ENCODE measurements at places on chromosomes 13 and 19.
A peak's percentile ranks its signal among the peaks of the same experiment; 100 is the strongest.

GRCh38 chr19:54795758-54796157 lies 7.7 kb upstream of the KIR2DL4 start:
- peak; percentile 60 for DNase-seq

DNA sequence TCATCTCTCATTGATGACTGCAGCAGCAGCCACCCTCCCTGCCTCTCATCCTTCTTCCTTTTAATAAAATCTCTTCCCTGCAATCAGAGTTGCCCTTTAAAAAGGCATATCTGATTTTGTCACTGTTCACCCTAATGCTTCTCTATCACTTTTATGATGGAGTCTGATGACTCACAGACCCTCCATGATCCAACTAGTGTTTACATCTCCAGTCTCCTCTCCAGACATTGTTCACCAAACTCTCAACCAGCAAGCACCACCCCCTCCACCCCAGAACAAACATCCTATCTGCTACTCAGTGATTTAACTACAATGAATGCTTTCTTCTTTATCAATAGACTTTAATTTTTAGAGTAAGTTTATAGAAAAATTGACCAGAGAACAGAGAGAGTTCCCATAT lies 59.5 kb downstream of the TNFSF11 start:
- no peak for DNase-seq

DNA sequence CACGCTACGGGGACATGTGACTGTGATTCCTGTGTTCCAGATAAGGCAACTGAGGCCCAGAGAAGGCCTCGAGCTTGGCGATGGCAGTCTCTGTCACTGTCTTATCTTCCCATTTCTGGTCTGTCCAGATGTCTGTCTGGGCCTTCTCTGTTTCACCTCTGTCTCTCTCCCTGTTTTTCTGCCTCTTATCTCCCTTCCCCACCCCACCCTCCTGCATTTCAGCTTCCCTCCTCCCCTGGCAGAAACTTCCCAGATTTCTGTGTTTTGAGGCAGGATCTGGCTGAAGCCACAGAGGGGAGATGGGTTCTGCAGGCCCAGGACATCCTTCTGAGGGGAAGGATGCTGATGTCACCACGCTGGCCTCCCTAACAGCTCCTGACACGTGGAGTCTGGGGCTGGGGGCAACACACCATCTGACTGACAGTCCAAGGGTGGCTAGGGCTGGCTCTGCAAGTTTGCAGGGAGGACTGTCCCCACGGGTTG lies 14.4 kb downstream of the PAK4 start:
- DNase-seq, result no peak

- DNase-seq, result no peak
Observed at GRCh38 chr13:110179116-110179856, 127.7 kb downstream of the COL4A1 start.

DNA sequence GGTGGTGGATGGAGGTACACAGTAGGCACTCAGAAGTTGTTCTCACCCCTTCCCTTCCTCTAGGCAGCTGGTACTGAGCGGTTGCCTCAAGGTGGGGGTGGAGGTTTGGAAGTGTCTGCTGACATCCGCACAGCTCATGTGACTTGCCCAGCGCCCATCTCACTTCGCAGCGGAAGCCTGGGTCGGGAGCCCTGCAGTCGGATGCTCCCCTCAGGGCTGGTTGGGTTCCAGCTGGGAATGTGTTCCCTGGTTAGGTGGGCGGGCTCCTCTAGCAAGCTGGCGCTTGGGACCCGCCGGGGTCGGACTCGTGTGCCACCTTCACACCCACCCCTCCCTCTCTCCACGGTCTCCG lies 10.2 kb downstream of the PPP1R37 start:
- DNase-seq, result peak; percentile 27

DNA sequence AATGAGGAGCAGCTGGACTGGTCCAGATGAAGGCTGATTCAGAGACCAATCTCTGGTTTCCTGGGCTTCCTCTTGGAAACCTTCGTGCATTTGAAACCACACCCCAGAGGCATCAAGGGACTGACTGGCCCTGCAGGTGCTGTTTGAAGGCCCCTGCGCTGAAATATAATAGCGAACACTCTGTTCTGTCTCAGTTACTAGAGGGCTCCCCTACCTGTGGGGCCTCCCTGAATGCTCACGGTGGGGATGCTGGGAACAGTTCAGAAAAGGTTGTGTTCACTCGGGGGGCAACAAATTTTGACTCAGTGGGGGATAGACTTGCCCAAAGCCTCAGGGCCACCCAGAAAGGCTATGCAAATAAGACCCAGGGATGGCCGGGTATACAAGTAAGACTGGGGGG lies 6.4 kb downstream of the CCDC8 start:
- DNase-seq, result no peak

- DNase-seq, result no peak
Observed at GRCh38 chr13:112997188-112998130, 28.4 kb downstream of the MCF2L start.

- no peak for DNase-seq
Observed at GRCh38 chr19:48988860-48989259, 4.2 kb downstream of the GYS1 start.

DNA sequence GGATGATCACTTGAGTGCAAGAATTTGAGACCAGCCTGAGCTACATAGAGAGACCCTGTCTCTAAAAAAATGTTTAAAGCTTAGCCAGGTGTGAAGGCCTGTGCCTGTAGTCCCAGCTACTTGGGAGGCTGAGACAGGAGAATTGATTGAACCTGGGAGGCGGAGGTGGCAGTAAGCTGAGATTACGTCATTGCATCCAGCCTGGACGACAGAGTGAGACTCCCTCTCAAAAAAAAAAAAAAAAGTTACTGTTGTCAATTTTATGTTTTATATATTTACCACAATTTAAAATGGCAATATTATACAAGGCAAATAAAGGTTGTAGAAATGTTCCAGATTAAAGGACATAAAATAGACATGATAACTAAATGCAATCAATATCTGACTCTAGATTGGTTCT lies 29.2 kb downstream of the WDR87 start:
- no peak for DNase-seq

- DNase-seq, result no peak
Observed at GRCh38 chr13:98033277-98034247, 80.1 kb downstream of the IPO5 start.

DNA sequence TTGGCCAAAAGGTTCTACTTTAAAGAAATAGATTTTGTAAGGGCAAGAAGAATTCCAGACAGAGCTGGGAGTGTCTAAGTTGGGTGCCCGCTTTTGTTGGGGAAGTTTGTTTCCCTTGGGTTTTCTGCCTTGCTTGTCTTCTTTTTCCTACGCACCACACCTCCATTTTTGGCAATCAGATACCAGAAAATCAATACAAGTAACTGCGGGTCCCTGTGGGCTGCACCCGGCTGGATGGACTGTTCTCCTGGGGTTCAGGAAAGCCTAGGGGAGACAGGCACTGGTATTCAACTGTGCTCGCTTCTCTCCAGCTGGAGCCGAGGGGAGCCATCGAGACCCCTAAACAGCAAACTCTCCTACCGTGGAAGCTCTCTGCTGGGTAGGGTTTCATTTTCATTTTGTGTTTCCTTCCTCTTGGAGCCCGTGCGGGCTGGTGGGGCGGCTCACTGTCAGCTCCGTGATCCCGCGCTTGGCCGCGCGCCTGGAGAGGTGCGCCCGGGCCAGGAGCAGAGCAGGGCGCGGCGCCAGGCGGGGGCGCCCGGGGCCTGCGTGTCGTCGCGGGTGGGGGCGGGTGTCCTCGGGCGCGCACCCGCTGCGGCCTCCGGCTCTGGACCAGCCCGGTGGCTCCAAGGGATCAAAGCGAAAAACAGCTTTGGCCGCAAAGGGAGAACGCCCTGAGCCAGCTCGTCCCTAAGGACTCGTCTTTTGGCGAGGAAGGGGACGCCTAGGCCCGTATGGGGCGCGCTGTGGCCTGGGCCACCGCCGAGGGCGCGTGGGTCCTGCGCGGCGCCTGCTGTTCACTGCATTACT lies 347.2 kb downstream of the ZNF536 start:
- peak; percentile 5 for DNase-seq

GRCh38 chr13:69477451-69477850 lies 630.2 kb upstream of the ATXN8OS start:
- no peak for DNase-seq

- no peak for DNase-seq
Observed at GRCh38 chr13:48199404-48199946, 33.5 kb upstream of the ITM2B start.

DNA sequence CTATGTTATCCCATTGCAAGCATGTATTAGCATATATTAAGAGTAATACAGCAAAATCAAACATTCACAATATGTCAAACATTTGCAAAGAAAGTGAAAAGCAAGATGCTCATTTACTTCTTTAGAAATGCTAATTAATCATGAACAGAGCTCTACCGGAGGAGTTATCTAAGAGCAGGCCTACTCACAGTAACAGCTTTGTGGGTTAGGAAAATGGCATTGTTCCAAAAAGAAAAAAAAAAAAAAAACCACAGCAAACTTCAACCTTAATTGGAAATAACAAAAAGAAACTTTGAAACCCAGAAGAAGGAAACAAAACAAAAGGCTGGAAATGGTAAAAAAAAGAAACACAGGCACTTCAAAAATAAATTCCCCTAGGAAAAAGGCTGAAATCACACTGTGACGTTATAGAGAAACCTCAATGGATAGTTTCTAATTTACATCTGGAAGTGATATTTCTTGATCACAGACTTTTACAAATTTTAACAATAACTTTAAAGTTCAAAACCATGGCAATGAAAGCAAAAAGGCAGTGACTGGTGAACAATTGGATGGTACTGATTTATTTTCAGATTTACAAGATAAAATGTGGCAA lies 1236.8 kb upstream of the SPRY2 start:
- DNase-seq, result no peak

GRCh38 chr13:23777575-23777870 lies 111.7 kb downstream of the MIPEP start:
- DNase-seq, result no peak

DNA sequence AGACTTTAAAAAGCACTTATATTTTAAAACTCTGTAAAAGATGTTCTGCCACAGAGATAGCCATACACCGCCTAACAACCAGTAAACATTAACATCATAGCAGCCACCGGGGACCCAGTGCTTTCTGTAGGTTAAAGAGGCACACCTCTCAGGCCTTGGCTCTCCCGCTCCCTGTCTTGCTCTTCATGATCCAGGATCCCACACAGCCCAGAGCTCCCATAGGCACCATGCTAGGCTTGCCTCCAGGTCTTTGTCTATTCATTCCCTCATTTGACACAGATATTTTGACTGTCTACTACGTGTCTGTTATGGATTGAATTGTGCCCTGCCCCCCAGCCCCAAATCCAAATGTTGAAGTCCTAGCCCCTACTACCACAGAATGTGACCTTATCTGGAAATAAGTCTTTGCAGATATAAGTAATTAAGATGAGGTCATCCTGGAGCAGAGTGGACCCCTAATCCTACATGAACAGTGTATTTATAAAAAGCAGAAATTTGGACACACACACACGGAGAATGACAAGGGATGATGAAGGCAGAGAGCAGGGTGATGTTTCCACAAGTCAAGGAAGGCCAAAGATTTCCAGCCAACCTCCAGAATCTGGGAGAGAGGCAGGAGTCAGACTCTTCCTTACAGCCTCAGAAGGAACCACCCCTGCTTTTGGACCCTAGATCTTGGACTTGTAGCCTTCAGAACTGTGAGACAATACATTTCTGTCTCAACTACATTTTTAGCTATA lies 272.6 kb downstream of the DNAJC15 start:
- DNase-seq, result no peak

- no peak for DNase-seq
Observed at GRCh38 chr19:19381007-19381926, 24.2 kb upstream of the GATAD2A start.

- DNase-seq, result no peak
Observed at GRCh38 chr19:36097036-36097435, 13.9 kb upstream of the OVOL3 start.

DNA sequence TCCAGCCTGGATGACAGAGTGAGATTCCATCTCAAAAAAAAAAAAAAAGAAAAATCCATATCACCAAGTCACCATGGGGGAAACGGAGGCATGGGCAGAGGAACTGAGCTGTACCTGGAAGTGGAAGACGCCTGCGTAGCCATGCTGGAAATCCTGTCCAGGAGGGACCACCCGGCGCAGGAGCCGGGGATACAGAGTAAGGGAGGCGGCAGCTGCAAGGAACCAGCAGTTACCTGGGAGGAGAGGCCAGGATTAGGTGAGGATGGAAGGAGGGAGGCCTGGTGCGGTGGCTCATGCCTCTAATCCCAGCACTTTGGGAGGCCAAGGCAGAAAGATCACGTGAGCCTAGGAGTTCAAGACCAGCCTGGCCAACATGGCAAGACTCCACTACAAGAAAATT lies 2.0 kb downstream of the CAPN12 start:
- no peak for DNase-seq

DNA sequence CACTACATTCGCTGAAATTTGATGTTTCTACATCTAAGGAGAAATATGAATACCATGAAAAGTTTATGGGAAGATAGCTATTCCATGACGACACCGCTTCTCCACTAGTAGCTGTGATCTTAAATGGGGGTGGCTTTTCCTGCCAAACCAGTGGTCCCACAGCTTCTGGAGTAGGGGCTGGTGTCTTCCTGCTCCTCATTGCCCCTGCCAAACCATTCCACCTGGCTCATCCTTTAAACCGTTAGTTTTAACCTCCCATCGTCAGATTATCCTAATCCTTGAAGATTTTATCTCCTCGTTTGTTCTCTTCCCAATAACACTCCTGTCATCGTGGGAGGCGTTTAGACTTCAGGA lies 568 bp upstream of the ZNF230 start:
- no peak for DNase-seq

DNA sequence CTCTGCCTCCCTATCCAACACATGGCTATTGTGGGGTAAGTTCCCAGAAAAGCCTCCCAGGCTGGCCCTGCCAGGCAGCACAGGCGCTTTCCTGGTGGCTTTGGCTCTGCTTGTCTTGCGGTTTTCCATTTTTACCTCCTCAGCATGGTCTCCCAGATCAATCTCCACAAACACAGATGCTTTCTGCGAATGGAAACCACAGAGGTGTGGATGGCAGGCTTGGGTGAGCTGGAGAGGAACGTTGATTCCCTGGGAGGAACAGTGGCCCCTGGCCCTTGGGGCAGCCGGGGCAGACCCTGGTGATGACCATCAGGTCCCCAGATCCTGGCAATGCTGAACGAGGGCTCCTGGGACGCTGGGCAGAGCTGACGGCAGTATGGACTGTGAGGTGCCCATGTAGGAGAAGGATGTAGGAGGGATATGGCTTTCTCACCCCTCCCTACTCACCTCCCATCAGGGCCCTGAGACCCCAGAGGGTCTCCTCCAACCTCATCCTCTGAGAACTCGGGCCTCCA lies 6.6 kb downstream of the C13orf46 start:
- no peak for DNase-seq

DNA sequence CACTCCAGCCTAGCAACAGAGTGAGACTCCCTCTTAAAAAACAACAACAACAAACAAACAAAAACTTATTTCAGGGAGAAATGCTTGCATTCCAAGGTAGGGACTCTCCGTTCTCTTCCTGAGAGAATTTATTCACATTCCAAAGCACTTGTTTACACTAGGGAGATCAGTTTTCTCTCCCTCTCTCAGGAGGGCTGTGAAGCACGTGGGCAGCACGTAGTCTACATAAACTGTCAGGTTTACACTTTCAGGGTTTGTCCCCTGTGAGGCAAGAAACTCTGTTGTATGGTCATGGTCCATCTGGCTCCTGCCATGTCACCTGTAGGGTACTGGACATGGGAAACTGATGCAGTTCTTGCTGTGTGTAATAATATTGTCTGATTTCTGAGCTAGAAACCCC lies 31.6 kb downstream of the WDR87 start:
- no peak for DNase-seq

GRCh38 chr19:38388349-38389100 lies at the start of gene SPRED3:
SPRED3 (plus strand) TSS chr19:38388697; CDS start chr19:38390303, 1,606 bp downstream.
- DNase-seq, result no peak

- no peak for DNase-seq
Observed at GRCh38 chr19:5983367-5983955, 5.5 kb upstream of the RANBP3 start.

Data from inflammatory macrophage treated with lipopolysaccharide for 1 hour (primary cell).